CMK (cell line): ENCODE measurements at places on chromosomes 3 and 15.

- no peak for DNase-seq
Observed at GRCh38 chr3:169529013-169529412, 134.5 kb downstream of the MECOM start.

GRCh38 chr15:27797765-27798164, 301.4 kb downstream of the OCA2 start:
- no peak for DNase-seq

- no peak for DNase-seq
Observed at GRCh38 chr3:62041681-62042080, 331.7 kb downstream of the FEZF2 start.

DNA sequence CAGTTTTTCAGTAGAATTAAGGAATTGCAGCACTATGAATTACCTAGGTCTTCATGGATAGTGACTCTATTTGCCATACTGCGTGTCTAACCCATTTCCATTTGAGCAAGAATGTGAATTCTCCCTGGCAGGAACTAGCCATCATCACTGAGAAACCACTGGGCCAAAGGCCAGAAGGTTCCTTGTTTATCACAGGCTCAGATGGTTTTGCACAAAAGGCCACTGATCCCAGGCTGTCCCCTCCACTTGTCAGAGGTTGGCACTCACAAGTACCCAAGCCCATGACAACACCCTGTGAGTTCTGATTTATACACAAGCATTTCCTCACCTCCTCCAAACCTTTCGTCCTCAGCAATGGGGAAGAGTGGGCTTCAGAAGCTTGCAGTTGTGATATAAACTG, 131.8 kb downstream of the FOXB1 start:
- DNase-seq, result no peak

DNA sequence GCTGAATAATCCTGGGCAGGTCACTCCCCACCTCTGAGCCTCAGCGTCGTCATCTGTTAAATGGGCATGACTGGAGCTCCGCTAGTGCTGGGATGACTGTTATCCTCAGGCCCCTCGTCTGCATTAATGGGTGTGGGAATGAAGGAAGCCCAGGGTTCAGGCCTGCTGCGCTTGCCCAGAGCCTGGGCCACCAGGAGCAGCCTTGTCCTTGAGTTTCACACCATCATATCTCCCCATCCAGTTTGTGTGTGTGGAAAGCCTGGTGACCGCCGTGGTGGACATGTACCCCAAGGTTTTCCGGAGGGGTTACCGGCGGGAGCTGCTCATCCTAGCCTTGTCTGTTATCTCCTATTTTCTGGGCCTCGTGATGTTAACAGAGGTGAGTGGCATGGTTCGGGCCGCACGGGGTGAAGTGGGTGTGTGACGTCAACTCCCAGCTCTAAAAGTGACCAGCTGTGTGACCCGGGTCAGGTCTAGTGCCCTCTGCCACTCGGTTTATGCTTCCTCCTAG, 63.5 kb upstream of the SLC6A1 start:
- no peak for DNase-seq

DNA sequence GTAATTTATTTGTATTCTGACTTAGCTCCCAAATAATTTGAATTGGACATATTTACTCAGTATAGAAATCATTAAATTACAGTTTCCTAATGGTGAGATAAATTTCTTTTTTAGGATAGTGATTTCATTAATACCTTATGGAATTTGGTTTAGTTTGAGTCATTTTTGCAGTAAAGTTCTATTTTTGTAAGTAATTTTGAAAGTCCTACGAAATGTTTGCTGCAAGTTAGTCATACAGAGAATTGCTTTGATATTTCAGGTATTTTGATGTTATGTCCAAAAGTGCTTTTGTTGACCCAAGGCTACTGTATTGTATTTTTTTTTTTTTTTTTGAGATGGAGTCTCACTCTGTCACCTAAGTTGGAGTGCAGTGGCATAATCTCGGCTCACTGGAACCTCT, 41.7 kb downstream of the TCF12 start:
- no peak for DNase-seq

DNA sequence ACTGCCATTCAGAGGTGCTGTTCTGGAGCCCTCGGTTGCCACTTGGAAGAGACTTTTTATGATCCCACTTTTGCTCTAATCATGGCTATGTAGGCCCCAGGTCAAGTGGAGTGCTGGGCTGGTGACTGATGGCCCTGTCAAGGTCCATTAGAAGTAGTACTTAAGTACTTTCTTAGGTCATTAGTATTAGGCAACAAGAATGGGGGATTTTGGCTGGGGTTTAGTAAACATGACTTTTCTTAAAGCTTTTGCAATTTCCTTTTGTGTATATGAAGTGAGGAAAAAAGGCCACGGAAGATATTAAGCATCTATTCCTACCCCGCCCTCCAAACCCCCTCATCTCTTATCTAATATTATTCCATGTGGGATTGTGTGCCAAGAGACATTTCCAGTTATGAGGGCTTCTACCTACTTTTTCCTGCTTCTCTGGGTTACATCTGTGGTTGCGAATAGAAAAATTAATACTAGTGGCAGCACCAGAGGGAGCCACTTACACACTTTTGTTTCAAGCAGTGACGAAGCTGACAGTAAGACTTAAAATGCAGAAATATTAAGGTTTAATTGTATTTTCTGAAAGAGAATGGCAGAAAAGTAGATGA, 13.9 kb downstream of the NLGN1 start:
- no peak for DNase-seq

GRCh38 chr3:53822331-53822741, 23.9 kb downstream of the CHDH start:
- no peak for DNase-seq

DNA sequence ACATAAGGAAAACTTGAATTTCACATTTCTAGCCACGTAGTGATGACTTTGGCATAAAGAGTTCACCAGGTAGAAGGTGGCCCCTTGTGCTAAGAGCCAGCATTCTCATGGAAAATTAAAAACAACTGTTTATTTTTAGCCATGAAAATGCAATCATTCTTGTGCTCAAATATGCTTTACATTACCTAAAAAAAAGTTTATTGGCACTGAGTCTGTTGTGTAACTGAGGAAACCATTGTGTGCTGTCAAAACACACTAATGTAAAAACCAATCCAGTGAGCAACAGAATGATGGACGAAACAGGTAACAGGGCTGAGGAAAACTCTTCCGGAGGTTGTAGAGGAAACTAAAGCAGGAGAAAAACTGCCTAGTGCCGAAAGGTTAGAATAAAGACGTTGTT, 287.0 kb upstream of the TMC3 start:
- DNase-seq, result no peak

- DNase-seq, result no peak
Observed at GRCh38 chr3:143848704-143849103, 436 bp upstream of the SLC9A9 start.

DNA sequence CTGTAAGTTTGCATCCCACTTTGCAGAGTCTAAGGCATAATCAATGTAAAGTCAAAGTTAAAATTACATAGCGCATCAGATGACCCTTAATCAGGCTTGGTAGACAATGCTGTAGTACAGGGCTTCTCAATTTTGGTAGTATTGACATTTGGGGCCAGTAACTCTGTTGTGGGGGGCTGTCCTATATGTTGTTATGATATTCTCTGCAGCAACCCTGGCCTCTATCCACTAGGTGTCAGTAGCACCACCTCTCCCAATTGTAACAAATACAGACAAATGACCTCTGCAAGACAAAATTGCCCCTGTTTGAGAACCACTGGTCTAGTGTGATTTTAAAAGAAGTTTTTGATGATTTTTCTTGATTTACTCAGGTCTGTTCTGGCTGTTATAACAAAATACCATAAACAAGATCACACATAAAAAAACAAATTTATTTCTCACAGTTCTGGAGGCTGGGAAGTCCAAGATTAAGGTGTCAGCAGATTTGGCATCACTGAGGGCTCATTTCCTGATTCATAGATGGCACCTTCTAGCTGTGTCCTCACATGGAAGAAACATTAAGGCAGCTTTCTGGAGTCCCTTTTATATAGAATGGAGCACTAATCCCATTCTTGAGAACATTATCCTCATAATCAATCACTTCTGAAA, 37.6 kb upstream of the SLC9A9 start:
- DNase-seq, result no peak

- no peak for DNase-seq
Observed at GRCh38 chr3:196596355-196596754, 27.9 kb downstream of the FBXO45 start.

DNA sequence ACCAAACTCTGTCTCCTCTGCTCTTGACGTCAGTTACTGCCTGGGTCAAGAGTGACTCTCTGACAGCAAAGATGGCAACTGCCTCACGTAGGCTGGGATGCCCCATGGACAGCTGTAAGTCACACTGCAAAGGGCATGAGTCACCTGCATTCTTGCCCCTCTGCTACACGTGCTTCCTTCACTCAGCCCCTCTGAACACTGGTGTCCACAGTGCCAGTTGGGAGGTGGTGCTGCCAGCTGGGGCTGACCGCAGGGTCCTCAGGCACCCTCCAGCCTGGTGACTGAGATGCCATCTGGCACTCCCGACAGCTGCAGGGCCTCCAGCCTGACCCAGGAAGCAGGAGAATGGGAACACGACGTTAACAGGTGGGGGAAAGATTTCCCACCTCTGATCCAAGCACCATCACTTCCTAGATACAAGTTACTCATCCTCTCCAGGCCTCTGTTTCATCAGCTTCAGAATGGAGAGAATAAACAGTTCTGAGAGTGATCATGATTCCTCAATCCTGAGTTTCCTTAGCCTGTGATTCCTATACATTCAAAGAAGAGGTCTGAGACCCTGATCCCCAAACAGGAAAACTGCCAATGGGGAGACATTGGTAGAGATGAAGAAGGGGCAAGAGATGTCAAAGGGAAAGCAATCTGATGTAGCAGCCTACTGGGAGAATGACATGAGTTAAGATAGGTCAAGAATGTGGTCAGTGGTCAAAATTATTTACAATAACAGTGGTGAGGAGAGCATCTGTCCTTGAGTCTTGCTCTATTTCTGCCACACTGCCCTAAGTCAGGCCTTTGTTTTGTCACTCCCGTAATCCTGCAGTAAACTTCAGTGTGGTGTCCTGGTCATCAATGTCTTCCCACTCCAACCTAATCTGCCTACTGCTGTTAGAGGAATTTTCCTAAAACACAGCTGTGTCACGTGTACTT, 86.1 kb upstream of the BCL6 start:
- DNase-seq, result no peak

DNA sequence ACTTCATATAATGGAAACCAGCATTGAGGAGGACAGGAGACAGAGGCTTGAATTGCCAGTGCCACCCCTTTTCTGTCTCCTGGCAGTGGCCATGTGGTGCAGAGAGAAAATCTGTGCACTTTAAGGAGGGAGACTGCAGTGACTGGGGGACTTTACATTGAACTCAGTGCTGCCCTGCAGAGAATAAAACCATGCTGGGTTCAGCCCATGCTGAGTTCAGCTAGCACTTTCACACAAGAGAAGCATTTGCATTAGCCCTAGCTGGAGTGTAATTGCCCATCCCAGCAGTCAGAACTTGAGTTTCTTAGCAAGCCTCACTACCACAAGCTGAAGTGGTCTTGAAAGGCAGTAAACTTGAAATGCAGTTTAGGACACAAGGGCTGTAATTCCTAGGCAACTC, 677.5 kb downstream of the ZPLD1 start:
- DNase-seq, result no peak

DNA sequence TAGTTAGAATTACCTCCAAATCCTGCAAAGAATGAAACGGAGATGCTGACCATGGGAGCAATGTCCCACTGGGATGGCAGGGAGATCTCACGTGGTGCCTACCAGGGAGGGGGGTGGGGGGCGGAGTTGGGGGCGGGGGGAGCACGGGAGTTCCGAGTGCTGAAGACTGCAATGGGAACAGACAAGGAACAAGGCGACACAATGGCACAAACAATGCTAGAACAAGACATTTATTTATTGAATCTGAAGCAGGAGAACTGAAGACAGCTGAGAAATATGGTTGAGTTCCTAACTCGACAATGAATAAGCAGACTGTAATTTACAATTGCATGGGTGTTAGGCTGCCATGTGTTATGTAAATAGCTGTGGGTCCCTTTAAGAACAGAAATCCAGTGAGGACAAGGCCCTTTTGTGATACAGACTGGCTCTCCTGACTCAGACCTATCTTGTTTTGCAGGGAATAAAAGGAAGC, 91.2 kb downstream of the AQP9 start:
- DNase-seq, result no peak

GRCh38 chr3:123696808-123697207, 112.0 kb upstream of the HACD2 start:
- DNase-seq, result no peak
